ENCODE measurements at places on chromosomes 12 and 14. TPM values are rescaled to one million over a fixed set of nuclear protein-coding genes. Genes with fewer than 3 reads are reported as not detected.

DNA sequence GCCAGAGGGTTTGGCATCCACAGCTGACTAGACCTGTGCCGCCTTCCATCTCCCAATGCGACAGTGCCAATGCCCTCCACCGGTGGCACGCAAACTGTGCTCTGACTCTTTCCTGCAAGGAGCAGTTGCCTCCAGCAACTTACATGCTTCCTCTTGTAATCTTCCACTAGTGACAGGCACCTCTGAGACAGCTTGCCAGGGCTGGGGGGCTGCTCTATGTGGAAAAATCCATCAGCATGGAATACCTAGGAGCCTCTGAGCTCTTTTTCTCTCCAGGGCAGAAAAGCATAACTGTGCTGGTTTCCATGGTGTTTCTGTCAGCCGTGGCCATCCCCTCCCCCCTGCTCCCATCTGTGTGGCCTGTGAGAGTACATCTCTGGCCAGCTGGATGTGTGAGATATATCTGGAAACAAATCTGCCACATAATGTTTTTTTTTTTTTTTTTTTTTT is 110.6 kb downstream of the MYRFL start:
- no peaks in the 10 kb centered on the region for H3K36me3 ChIP-seq
- H3K27ac ChIP-seq: no peak overlapping the region
- no peak overlapping the region for H3K4me3 ChIP-seq
- no peaks in the 10 kb centered on the region for H3K27me3 ChIP-seq

GRCh38 chr12:67613040-67613439 is 35.5 kb upstream of the DYRK2 start:
- no peak for DNase-seq
- H3K4me3 ChIP-seq: peak overlapping the region; percentile 32
- no peaks in the 10 kb centered on the region for H3K36me3 ChIP-seq
- no peaks in the 10 kb centered on the region for H3K4me1 ChIP-seq

- peaks cover 9% of the 10 kb centered on the region for H3K4me1 ChIP-seq
- peak; percentile 58 for DNase-seq
- peak overlapping the region; percentile 66 for H3K4me3 ChIP-seq
- H3K36me3 ChIP-seq: no peaks in the 10 kb centered on the region
- 0 out of 2 replicates have a peak, but pooled peaks cover 5% of the 10 kb centered on the region for H3K27me3 ChIP-seq
These were observed 15.6 kb downstream of the SMUG1 start for GRCh38 chr12:54173066-54173726.

DNA sequence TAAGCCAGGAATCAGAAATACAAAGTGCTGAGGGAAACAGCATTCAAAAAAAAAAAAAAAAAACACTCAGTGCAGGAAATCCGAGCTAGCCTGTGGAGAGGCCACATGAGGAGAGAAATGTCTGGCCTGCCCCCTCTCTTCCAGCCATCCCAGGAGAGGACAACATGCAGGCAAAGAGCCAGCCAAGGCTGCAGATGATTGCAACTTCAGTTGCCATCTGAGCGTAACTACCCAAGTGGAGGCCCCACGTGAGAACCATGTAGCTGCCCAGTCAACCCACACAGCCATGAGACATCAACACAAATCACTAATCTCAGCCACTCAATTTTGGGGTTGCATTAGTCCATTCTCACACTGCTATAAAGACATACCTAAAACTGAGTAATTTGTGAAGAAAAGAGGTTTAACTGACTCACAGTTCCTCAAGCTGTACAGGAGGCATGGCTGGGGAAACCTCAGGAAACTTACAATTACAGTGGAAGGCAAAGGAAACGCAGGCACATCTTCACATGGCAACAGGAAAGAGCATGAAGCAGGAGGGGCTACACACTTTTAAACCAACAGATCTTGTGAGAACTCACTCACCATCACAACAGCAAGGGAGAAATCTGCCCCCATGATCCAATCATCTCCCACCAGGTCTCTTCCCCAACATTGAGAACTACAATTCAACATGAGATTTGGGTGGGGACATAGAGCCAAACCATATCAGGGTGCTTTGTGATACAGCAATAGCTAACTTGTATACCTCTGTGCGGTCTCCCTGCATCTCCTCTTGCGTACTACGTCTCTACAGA is 161.1 kb downstream of the PIWIL1 start:
- no peaks in the 10 kb centered on the region for H3K27me3 ChIP-seq
- no peak overlapping the region for H3K27ac ChIP-seq
- no peaks in the 10 kb centered on the region for H3K4me1 ChIP-seq
- no peak overlapping the region for H3K4me3 ChIP-seq
- H3K36me3 ChIP-seq: no peaks in the 10 kb centered on the region

GRCh38 chr12:53798575-53798974 is 46.8 kb upstream of the CISTR start:
- no peak overlapping the region for H3K4me3 ChIP-seq
- H3K4me1 ChIP-seq: peaks cover 45% of the 10 kb centered on the region
- H3K27me3 ChIP-seq: no peaks in the 10 kb centered on the region
- peak overlapping the region; percentile 63 for H3K27ac ChIP-seq
- no peaks in the 10 kb centered on the region for H3K36me3 ChIP-seq
- peak; percentile 79 for DNase-seq

DNA sequence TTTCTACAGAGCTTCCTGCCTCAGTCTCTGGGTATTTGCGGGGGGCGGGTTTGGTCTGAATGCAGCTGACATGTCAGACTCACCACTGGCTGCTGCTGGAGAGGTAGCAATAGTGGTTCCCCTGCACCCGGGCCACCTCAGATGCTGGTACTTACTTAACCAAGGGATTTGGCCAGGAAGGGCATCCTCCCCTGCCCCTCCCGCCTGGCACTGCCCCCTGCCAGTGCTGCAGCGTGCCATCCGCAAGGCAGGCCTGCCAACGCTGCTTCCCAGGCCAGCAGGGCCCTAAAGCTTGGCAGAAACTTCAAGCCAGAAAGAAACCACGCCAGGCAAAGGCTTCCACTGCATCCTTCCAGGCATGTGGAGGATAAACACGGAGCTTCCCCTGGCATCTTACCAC is 22.1 kb downstream of the RAB35 start:
- no peaks in the 10 kb centered on the region for H3K27me3 ChIP-seq
- DNase-seq: no peak
- no peaks in the 10 kb centered on the region for H3K4me1 ChIP-seq
- H3K4me3 ChIP-seq: no peak overlapping the region
- peaks cover 31% of the 10 kb centered on the region for H3K36me3 ChIP-seq
- H3K27ac ChIP-seq: no peak overlapping the region

DNA sequence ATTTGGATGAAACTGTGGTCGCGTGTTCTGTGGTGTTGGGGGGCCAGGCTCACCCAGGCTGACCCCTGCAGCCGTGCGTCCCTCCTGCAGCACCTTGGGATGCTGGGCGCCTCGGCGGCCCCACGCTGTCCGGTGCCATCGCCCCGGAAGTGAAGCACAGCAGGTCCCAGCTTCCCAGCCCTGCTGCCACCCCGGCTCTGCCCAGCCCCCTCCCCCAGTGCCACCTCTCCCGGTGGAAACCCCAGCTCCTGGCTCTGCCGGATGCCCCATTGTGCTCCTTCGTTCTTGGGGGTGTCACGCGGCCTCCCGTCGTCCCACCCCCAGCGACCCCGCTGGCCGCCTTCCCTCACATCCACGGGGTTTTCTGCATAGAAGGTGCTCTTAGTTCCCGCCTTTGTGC is 25.2 kb downstream of the LRCOL1 start:
- H3K27ac ChIP-seq: no peak overlapping the region
- DNase-seq: no peak
- no peaks in the 10 kb centered on the region for H3K27me3 ChIP-seq
- peaks cover 9% of the 10 kb centered on the region for H3K36me3 ChIP-seq
- H3K4me3 ChIP-seq: no peak overlapping the region

GRCh38 chr14:53493320-53493719 is 340.2 kb upstream of the DDHD1 start:
- no peaks in the 10 kb centered on the region for H3K27me3 ChIP-seq
- H3K27ac ChIP-seq: no peak overlapping the region
- H3K4me1 ChIP-seq: no peaks in the 10 kb centered on the region
- no peak overlapping the region for H3K4me3 ChIP-seq

GRCh38 chr12:117489671-117490070 is 128.2 kb upstream of the NOS1 start:
- no peak overlapping the region for H3K27ac ChIP-seq
- H3K4me3 ChIP-seq: no peak overlapping the region
- peaks cover 26% of the 10 kb centered on the region for H3K4me1 ChIP-seq
- H3K36me3 ChIP-seq: no peaks in the 10 kb centered on the region
- no peaks in the 10 kb centered on the region for H3K27me3 ChIP-seq
- no peak for DNase-seq

DNA sequence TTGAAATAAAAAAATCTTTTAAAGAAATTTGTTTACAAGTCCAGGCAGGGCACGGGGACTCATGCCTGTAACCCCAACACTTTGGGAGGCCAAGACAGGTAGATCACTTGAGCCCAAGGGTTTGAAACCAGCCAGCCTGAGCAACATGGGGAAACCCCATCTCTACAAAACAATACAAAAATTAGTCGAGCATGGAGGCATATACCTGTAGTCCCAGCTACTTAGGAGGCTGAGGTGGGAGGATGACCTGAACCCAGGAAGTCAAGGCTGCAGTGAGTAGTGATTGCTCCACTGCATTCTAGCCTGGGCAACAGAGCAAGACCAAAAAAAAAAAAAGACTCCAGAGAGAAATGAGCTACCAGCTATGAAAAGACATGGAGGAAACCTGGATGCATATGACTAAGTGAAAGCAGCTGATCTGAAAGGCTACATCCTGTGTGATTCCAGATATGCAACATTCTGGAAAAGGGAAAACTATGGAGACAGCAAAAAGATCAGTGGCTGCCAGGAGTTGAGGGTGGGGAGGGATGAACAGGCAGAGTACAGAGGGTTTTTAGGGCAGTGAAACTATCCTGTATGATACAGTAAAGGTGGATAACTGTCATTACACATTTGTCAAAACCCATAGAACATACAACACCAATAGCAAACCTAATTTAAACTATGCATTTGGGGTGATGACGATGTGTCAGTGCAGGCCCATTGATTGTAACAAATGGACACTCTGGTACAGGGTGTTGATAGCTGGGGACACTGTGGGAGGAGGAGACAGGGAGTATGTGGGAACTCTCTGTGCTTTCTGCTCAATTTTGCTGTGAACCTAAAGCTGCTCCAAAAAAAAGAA is 59.9 kb downstream of the PRKAB1 start:
- DNase-seq: no peak
- H3K27me3 ChIP-seq: no peaks in the 10 kb centered on the region
- H3K4me1 ChIP-seq: no peaks in the 10 kb centered on the region
- no peak overlapping the region for H3K4me3 ChIP-seq

DNA sequence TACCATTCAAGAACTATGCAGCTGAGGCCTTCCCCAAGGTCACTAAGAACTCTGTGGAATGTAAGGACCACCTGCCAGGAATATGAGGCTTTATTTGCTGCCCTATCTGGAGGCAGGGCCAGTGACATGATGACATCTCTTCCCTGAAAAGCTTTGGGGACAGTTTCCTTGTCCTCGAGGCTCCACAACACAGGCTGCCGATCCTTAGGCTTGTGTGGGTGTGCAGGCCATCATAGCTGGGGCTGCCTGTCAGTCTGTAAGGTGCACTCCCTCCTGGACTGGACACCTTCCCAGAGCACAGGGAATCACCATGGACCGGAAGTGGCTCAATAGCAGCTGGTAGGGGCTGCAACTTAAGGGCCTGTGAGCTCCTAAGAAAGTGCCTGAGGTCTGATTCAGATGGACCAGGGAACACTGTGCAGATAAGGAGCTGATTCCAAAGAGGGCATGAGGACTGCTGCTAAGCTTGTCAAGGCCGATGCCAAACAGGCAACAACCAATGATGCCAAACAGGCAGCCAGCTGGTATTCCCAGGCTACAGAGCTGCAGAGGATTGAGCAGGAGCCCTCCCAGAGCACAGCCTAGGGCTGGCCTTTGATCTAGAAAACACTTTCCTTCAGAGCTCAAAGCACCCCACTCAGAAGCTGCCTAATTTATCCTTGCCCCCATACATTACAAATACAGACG is 84.3 kb downstream of the CRACR2A start:
- peaks cover 10% of the 10 kb centered on the region for H3K4me1 ChIP-seq
- no peaks in the 10 kb centered on the region for H3K27me3 ChIP-seq
- no peak for DNase-seq

DNA sequence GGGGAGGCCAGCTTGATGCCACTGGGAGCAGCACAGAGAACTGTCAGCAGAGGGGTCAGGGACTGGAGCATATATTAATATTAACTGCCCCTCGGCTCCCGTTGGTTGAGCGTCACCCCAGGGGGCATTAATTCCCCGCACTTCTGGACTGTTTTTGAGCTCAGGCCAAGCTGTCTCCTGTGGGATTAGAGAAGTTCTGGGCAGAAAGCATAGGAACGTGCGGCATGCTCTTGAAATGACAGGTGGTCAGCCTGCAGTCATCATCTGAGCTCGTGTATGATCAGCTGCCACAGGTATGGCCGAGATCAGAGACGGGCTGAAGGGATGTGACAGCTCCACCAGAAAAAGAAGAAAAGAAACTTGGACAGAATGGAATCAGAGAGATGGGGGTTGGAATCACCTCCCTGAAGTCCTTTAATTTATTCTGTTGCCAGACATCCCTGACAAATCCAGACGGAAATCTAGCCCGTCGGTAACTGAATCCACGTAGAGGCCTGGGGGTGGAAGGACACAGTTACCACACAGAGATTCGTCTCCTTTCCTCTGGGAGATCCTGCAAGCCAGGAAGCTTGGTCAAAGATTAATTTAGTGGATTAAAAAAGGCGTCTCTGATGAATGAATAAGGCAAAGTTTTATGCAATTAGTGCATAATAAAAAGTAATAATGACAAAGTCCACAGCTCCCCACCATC is 23.6 kb downstream of the NR1H4 start:
- no peaks in the 10 kb centered on the region for H3K36me3 ChIP-seq
- H3K27me3 ChIP-seq: peaks cover 57% of the 10 kb centered on the region
- H3K4me1 ChIP-seq: no peaks in the 10 kb centered on the region
- no peak overlapping the region for H3K27ac ChIP-seq

DNA sequence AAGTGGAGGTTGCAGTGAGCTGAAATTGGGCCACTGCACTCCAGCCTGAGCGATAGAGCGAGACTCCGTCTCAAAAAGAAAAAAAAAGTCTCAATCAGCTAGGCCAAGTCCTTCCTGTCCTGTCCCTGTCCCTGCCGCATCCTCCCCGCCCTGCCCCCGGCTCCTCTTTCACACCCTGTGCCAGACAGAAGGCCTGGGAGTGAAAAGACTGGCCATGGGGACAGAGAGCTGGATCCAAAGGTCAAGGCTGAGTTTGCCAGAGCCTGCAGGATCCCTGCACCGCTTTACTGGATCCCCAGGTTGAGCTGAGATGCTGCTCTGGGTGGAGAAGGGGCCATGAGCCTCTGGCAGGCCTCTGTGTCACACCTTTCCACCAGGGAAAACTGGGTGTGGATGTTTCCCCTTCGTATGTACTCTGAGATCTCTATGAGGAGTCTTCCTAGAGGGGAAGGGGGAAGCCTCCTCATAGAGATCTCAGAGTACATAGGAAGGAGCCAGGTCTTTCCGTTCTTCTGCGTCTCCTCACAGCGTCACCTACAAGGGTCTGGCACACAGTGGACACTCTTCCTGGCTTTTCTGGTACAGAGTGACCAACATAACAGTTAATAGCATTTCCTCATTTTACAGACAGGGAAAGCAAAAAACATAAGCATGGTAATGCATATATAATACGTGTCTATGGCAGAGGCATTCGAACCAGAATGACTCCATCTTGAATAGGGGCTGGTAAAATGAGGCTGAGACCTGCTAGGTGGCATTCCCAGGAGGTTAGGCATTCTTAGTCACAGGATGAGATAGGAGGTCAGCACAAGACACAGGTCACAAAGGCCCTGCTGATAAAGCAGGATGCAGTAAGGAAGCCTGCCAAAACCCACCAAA is 35.1 kb downstream of the NINJ2 start:
- H3K4me3 ChIP-seq: no peak overlapping the region
- no peaks in the 10 kb centered on the region for H3K36me3 ChIP-seq
- DNase-seq: no peak

Gene RNASE2
- total RNA-seq: not detected

Data from PC-3 (cell line).